Progenitor cell of endocrine pancreas (in vitro differentiated cells): ENCODE measurements at places on chromosomes 11 and 22.

DNA sequence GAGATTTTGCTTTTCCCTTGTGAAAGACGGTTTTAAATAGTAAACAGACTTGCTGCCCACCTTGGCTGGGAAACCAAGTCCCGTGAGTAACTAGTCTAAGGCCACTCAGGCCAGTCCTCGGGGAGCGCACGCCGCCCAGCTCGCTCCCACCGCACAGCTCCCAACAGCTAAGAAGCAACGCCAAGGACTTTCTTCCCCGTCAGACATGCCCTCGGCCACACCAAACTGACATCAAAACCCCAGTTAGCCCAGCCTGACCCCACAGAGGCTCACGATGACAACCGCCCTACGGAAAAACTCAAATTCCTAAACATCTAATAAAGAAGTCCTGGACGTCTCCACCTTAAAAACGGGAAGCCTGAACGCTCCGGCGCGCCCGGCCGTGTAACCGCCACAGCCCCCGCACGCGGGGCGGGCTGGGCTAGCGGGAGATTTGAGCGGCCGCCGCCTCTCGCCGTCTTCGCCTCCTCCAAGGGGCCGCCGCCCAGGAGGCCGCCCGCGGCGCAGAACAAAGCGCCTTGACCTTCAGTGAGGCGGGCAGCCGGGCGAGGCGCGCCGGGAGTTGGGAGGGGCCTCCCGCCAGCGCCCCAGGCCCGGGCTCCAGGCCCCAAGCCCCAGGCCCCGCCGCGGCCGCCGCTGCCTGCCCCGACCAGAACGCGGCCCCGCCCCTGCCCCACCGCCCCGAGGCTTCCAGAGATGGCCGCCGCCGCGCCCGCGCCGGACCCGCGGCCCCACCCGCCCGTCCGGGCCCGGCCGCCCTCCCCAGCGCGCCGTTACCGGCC lies 486 bp downstream of the NAP1L4 start:
- peak overlapping the region; percentile 99 for H3K27ac ChIP-seq
- no peaks in the 10 kb centered on the region for H3K27me3 ChIP-seq
- peaks cover 27% of the 10 kb centered on the region for H3K4me1 ChIP-seq
- peak overlapping the region; percentile 98 for H3K4me3 ChIP-seq

GRCh38 chr11:125950696-125951651 lies 5.1 kb downstream of the VSIG10L2 start:
- H3K4me3 ChIP-seq = no peak overlapping the region
- H3K36me3 ChIP-seq = no peaks in the 10 kb centered on the region
- peaks cover 8% of the 10 kb centered on the region for H3K4me1 ChIP-seq
- no peaks in the 10 kb centered on the region for H3K27me3 ChIP-seq
- no peak for DNase-seq

DNA sequence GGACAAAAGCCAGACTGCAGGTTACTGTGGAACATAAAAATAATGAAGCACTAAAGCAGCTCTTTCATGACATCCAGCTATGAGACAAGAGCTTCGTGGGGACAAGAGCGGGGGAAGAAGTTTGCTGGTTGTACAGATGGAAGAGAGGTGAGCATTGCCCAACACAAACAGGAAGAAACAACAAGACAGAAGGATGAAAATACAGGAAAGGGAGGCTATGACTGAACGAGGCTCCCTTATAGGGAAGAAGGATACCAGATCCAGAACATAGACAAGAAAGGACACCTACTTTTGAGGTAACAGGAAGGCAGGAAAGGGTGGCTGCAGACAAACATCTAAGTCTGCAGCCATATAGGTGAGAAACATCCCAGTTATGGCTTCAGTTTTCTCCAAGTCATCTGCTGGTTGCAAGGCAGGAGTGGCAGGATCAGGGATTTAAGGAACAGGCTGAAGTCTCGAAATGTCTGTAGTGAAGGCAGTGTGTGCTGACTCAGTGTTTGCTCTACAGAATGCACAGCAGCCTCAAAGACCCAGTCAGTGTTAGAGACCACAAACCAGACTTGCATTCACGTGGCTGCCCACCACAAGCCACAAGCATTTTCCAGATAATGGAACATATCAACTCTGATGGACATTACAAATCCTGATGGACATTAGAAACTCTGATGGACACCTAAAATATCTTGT lies 1.9 kb downstream of the CLTCL1 start:
- no peak for DNase-seq
- H3K4me3 ChIP-seq = peak overlapping the region; percentile 78
- H3K4me1 ChIP-seq = peaks cover 15% of the 10 kb centered on the region
- H3K27me3 ChIP-seq = peaks cover 32% of the 10 kb centered on the region

DNA sequence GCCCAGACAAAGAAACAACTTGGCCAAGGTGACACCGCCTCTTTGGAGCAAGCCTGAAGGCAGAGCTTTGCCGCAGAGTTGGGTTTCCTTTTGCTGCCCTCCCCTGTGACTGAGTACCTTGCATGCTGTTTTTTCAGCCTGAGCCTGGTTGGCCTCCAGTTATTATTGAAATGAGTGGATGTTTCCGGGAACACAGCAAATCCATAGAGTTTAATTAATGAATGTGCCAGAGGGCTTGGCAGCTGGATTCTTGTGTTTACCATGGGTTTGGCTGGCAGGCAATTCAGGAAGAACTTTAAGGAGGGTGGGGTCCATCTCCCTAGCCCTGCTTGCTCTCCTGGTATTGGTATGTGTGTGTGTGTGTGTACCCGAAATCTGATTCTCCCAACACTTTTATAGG lies 65.6 kb upstream of the CRYBB3 start:
- H3K27me3 ChIP-seq = no peaks in the 10 kb centered on the region
- DNase-seq = no peak
- peaks cover 31% of the 10 kb centered on the region for H3K4me1 ChIP-seq
- H3K36me3 ChIP-seq = peaks cover 5% of the 10 kb centered on the region
- H3K4me3 ChIP-seq = no peak overlapping the region
- H3K27ac ChIP-seq = peak overlapping the region; percentile 45

- H3K36me3 ChIP-seq = peaks cover 29% of the 10 kb centered on the region
- H3K4me3 ChIP-seq = no peak overlapping the region
- no peak overlapping the region for H3K27ac ChIP-seq
- H3K4me1 ChIP-seq = peaks cover 14% of the 10 kb centered on the region
- no peaks in the 10 kb centered on the region for H3K27me3 ChIP-seq
- DNase-seq = no peak
Observed at GRCh38 chr11:111808063-111808588, 41.9 kb upstream of the PPP2R1B start.

- H3K27ac ChIP-seq = no peak overlapping the region
- H3K36me3 ChIP-seq = no peaks in the 10 kb centered on the region
- H3K27me3 ChIP-seq = peaks cover 13% of the 10 kb centered on the region
- peak; percentile 77 for DNase-seq
Observed at GRCh38 chr22:38824585-38824984, 19.2 kb downstream of the NPTXR start.
